ENCODE measurements at places on chromosomes 12 and 14.

- DNase-seq: no peak
Observed at GRCh38 chr12:482061-482460, 22.3 kb downstream of the B4GALNT3 start.

GRCh38 chr12:81206429-81206828 is 128.6 kb downstream of the ACSS3 start:
- no peak for DNase-seq

DNA sequence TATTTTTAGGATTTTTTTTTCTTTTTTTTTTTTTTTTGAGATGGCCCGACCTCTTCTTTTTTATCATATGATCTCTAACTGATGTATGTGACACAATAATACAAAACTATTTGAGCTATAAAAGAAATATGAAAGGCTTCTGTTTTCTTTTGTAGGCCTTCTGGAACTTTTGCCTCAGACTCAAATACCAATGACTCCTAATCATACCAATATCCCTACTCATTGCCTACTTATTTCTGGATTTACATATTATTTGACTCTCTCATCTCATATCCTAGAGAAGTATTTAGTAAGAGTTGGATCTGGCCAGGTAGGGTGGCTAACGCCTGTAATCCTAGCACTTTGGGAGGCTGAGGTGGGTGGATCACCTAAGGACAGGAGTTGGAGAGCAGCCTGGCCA is 12.7 kb upstream of the WDR89 start:
- DNase-seq: no peak

DNA sequence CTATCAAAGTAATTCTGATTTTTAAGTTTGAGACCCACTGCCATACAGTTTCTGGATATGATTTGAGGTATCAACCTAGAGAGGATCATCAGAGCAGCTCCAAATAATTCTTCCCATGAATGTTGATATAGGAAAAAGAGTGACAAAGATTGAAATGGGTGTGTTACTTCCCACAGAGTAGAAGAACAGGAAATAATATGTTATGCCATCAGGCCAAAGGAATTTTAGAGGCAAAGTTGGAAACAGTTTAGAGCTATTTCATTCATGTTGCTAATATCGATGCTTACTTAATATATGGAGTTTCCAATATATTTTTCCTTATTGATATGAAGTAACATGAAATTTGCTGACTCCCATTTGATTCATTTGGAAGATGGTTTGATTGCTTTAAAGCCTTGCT is 8.9 kb upstream of the MSRB3 start:
- DNase-seq: no peak

- DNase-seq: no peak
Observed at GRCh38 chr12:89775986-89776365, 67.3 kb upstream of the ATP2B1 start.

DNA sequence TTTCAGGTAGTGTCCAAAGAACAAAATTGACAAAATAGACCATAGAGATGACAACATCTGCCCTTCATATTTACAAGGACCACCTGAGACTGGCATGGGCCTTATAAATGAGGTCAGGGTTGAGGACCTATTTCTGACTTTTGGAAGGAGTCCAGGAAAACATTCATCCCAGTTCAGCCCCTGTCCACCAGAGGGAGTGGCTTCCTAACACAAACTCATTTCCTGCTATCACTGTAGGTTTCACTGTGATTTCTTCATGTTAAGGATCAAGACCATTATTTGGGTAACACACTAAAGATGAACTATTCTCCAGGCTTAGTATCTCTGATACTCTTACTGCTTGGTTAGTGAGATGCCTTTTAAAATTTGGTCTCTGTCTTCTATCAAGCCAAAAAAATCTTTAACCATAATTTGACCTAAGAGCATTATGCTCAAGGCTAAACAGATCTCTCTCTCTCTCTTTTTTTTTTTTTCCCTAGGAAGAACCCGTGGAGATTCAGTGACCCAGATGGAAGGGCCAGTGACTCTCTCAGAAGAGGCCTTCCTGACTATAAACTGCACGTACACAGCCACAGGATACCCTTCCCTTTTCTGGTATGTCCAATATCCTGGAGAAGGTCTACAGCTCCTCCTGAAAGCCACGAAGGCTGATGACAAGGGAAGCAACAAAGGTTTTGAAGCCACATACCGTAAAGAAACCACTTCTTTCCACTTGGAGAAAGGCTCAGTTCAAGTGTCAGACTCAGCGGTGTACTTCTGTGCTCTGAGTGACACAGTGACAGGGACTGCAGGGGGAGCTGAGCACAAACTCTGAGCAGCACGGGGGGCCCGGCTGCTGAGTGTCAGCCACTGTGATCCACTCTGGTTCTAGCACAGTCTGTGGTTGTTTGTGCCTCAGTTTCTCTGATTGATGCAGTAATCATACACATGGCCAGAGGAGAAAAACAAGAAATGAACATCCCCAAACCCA is 267.6 kb upstream of the OR4E1 start:
- no peak for DNase-seq

DNA sequence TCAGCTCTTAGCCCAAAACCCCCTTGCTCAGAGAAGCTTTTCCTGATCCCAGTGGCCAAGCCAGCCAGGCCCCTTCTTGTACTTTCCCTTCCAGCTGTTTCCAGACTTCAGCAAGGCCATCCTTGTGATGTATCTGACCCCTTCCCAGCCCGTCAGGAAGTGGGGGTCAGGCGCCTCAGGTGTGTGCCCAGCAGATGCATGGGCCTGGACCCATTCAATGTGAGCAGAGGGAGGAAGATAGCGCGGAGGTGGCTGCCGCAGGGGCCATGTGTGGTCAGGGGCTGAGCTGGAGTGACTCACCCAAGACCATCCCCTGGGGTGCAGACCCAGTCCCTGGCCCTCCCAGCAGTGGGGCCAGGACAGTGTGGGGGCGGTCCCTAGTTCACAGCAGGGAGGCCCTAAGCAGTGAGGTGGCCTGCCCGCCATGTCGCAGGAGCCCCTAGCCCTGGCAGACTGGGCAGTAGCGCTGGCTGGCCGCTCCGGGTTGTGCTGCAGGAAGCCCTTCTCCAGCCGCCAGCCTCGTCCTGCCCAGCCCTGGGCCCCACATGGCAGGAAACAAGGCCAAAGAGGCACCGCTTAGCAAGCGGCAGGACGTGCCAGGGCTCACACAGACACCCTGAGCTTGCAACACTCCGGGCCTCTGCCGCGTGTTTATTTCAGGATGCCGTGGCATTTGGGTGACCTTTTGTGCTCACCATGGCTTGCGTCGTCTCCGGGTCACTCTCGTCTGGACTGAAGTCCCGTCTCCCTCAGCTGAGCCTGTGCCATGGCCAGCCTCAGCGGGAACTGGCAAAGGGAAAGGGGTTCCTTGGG is 12.0 kb downstream of the ADSS1 start:
- DNase-seq: no peak

DNA sequence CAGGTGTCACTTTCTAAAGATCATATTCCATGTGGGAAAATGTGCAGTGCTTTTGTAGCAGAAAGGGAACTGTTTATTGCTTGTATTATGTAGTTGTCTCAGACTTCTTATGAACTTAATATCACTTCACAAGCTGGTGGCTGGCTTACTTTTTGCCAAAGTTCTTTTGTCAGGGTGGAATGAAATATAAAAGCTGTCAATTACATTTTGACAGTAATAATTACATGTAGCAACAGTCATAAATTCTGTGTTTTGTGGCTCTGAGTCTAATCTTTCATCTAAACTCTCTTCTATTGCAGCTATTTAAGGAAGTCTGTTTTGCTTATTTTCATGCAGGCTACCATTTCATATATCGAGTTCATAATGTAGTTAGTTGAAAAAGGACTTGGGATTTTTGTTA is 106.6 kb downstream of the OTOGL start:
- no peak for DNase-seq

DNA sequence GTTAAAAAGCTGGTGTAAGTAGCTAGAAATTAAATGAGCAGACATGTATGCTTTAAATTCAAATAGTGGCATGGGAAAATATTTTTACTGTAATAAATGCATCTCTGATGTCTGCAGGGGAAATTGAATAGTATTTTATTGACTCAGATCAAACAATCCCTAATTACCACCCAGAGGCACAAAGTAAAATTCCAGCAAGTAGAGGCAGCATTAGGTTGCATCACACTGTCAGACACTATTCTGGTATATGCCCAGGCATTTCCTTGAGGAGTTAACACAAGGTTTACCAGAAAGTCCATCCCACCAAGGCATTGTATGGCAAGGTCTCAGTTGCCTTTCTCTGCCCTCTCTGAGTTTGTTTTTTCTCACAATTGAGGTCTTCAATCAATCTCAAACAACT is 201.6 kb upstream of the KITLG start:
- DNase-seq: no peak

- DNase-seq: no peak
Observed at GRCh38 chr12:22406627-22407026, 72.1 kb upstream of the ST8SIA1 start.

DNA sequence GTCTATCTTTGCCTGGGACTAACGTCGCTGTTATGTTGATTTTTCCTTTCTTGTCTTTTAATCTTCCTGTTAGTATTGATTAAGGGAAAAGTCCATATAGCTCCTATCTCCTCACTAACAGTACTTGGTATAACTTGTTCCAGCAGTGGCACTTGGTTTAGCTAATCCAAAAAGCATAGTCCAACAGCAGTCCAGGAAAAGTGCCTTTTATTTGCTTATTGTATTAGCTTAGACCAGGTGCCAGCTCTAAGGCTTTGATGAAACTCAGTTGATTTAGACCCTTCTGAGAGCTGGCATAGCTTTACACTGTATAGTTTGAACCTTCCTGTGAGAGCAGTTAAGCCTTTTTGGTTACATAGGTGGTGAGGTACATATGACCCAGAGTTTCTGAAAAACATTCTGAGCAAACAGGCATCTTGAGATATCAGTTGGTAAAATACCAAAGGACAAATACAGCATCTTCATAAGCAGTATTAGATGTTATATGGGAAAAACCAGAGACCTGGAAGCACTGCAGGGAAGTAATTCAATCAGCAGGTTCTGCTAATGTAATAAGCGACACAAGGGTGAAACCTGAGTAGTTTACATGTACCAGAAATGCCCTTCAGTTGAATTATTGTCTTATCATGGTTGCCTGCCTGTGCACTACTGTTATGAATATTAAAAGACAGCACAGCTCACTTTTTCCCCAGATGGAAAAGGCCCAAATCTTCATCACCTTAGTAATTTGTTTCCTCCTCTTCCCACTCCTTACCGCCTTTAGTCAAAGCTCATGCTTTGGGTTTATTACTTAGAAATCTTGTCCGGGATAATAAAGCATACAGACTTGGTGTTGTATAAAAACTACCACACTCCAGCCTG is 13.0 kb downstream of the PELI2 start:
- no peak for DNase-seq

DNA sequence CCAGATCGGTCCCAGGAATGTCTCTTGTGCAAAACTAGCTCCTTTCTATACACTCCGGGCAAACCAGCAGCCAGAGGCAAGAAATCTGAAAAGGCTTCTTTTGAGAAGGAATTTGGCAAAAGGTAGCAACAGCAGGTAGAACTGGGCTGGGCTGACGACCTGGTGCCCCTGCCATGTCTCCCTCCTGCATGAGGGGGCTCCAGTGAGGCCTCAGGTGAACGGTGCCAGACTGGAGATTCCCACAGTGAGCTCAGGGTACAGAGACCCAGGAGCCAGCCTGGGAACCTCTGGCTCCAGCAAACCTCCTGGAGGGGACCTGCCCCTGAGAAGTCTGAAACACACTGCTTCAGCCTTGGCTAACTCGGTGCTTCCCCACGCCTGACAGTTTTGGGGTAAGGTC is 10.8 kb downstream of the ITPK1 start:
- DNase-seq: no peak

- DNase-seq: no peak
Observed at GRCh38 chr14:31216359-31216758, 8.8 kb upstream of the HECTD1 start.

DNA sequence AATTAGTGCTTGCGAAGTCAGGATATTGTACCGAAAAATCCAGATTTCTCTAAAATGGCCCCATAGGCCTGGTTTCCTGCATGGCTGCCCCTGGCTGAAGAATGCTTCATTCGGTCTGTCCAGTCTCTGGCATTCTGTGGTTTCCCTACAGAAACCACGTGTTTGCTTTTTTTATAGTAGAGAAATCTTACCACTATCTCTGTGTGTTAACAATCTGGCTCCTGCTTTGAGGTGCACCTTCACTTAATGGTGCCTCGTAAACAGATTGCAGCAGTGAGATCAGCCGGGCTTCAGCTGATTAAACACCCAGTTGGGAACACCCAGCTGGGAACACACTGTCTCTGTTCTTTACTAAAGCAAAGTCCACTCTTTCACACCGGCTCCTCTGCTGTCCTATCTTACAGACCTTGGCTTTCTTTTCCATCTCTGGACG is 6.7 kb upstream of the DNAAF2 start:
- DNase-seq: no peak

DNA sequence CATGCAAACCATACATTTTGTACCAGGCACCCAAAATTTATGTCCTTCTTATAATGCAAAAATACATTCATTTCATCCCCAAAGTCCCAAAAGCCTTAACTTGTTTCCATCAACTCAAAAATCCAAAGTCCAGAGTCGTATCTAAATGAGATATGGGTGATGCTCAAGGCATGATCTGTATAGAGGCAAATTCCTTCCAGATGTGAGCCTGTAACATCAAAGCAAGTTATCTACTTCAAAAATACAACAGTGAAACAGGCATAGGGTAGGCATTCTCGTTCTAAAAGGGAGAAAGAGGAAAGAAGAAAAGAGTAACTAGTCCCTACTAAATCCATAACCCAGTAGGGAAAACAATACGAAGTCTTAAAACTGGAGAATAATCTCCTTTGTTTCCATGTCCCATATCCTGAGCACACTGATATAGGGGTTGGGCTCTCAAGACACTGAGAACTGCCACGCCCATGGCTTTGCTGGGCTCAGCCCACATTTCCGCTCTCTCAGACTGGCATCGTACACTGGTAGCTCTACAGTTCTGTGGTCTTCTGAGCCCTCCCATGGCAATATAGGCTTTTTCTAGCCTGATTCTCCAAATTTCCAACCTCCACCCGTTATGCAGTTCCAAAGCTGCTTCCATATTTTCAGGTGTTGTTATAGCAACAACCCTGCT is 232.8 kb downstream of the TMTC2 start:
- no peak for DNase-seq

GRCh38 chr12:4566474-4566873 is 4.5 kb downstream of the DYRK4 start:
- no peak for DNase-seq

- DNase-seq: no peak
Observed at GRCh38 chr14:23146351-23146910, 27.4 kb upstream of the CEBPE start.

- no peak for DNase-seq
Observed at GRCh38 chr12:131611416-131612091, 99.3 kb upstream of the SFSWAP start.

DNA sequence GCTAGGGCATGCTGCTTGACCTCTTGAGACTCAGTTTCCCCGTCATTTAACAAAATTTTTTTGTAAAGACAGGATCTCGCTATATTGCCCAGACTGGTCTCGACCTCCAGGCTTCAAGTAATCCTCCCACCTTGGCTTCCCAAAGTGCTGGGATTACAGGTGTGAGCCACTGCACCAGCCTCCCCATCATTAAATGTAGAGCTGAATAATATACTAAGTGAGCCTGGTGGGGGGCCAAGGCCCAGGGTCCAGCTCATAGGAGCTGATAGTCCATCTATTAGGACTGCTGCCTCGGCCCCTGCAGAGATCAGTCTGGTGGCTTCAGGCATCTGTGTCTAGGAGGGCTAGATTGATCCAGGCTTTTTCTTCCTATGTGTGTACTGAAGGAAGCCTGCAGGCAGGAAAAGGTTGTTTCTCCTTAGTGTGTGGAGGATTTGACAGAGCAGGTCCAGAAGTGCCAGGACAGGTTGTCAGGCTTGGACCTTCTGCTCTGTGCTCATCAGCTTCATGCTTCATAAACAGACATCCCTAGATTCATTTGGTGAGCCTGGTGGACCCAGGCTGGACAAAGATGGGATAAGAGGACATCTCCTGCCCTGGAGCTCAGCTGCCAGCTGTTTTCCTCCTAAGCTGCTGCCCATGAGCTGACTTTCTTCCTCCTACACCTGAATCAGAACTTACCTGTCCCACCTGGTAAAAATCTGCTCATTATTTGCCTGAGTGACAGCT is 135.4 kb downstream of the ZFP36L1 start:
- DNase-seq: no peak

All from keratinocyte (primary cell).